ENCODE measurements at places on chromosomes 2 and 18. TPM values are rescaled to one million over a fixed set of nuclear protein-coding genes. Genes with fewer than 3 reads are reported as not detected.

FAP gene
- 1.8 TPM for polyA plus RNA-seq

CTLA4 gene
- 1.8 TPM for polyA plus RNA-seq

- no peak for DNase-seq
Observed at GRCh38 chr2:60347781-60348180, 205.7 kb downstream of the BCL11A start.

DNA sequence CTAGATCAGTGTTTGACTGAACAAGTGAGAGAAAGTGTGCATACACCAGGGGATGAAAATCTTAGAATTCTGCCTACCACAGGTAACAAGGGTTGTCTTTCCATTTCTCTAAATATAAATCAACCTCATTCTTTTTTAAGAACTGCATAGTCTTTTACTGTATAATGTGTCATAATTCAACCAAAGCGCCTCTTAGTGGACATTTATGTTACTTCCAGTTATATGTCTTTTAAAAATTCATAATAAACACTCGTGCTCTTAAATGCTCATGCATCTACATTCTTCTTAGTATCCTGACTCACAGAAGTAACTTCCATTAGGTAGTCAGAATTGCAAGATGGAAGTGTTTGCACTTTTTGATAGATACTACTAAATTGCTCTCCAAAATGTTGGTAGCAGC is 76.2 kb downstream of the CHRNA1 start:
- peak; percentile 38 for DNase-seq

DNA sequence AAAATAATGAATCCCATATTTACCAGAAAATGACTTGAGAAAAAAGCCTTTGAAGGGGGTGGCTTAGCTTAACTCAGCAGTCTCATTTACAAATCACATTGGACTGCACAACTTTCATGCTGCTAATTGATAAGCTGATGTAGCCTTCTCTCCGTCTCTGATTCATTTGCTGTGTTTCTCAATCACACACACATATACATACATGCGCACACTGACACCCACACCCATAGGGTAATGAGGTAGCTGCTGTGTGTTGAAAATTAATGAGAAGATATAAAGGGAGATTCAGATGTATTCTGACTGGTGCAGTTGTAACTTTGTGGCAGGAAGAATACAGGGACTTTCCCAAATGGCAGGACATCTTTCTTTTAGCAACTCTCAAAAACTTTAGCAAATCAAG is 141.9 kb upstream of the GCFC2 start:
- DNase-seq = no peak

GRCh38 chr2:191351921-191352320 is 106.7 kb downstream of the MYO1B start:
- no peak for DNase-seq

DNA sequence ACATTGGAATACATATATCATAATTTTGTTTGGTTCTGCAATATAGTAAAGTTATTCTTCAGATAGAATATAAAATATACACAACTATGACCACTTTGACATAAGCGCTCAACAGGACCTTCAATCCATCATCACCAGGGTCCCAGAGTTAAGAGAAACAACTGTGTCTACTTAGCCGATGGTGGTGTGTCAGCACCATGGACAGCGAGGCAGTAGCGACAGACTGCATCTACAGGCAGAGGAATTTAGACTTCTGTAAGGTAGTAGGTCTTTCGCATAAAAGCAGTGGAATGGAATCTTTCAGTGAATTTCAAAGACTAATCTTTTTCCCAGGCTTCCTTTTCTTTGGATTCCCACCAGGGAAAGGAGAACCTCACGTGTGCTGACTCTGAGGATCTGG is 20.5 kb upstream of the LRPPRC start:
- peak; percentile 77 for DNase-seq

DNA sequence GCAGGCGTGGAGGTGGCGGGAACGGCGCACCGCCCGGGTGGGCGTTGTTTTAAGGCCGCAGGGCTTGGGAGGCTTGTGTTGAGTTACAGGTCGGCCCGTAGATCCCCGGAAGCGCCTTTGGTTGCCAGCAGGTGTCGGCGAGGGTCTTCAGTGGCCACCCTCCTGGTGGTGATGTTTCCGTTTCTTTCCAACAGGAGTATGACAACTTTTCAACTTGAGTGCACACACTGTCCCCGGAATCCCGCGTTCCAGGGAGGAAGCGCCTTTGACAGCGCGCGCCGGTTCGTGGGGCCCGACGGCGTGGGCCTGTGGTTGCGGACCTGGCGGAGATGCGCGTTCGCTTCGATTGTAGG is 1.0 kb upstream of the HDAC4 start:
- DNase-seq = no peak

DNA sequence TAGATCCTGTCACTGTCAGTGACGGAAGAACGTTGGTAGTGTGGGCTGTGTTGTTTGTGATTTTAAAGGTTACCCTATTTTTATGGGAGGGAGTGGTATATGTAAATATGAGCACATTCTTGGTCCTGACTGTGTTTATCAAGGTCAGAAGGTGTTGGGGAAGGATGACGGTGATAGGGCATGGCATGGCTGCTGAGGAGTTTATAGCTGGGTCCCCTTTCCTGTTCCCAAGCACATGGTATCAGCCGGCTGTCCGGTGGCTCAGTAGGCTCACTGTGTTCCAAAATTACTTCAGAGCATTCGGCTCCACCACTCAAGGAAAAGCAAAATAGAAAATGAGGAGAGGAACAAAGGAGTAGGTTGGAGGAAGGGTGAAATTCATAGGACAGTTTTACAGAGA is 28.6 kb downstream of the IRS1 start:
- DNase-seq = no peak

DNA sequence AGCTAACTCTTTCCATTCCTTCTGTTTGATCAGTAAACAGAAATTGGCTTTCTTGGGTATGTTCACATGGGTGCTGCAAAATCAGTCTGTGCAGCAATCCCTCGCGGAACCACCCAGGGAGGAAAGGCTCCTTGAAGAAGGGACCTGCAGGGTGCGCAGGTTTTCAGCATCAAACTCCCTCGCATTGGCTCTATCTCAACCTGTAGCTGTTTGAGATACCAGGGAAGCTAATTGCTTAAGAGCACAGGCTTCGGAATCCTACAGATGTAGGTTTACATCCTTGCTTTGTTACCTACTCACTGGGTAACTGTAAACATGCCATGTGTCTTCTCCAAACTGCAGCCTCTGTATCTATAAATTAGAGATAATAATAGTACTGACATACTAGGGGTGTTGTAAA is 43.2 kb downstream of the LAMA3 start:
- no peak for DNase-seq

DNA sequence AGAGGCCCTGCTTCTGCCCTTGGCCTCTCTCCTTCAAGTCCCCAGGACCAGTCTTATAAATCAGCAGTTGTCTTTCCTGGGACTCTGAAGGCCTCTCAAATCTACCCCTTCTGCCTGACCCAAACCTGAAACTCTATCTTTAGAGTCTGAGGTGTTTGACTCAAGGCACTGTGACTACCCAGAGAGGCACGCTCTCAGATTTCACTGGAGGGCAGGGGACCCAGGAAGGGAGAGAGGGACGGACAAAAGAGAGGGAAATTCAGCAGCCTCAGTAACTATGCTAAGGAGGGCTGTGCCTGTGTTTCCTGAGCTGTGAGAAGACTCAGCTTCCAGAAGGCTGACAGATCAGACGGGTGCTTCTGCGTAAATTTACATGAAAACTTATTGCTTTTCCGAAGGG is 217.8 kb downstream of the HAUS1 start:
- DNase-seq = no peak

GRCh38 chr2:173896755-173897154 is 68.4 kb downstream of the SP3 start:
- no peak for DNase-seq

DNA sequence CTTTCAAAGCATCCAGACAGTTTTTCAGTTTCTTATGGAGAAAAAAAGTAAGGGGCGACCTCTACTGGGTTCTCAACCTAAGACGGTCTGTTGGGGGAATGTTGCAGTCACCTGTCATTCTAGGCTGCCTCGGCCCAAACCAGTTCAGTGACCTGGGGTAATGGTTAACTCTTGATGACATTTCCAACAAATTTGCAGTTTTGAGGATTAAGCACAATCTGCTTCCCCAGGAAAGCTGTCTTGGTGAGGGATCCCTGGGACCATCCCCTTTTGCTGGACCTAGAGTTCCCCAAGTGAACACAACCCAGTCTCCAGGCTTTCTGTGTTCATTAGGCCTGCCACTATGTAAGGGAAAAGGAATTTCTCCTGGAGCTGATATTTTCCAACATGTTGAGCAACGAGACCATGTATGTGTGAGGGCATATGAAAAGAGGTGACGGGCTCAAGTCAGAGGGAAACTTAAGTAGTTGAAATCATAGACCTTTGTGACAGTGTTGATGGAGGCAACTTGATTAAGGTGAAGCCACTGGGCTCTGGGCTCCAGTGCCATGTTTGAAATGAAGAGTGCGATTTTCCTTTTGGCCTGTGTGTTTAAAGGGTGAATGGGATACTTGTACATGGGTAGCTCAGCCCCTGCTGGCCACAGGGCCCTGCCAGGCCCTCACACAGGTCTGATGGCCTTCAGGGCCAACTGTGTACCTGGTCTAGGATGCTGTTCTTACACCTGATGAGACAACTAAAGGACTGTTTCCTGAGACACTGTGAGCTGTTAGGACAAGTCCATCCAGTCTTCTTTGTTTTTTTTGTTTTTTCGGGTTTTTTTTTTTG is 27.0 kb downstream of the FOSL2 start:
- peak; percentile 44 for DNase-seq
